ENCODE measurements at places on chromosomes 6 and 20.

DNA sequence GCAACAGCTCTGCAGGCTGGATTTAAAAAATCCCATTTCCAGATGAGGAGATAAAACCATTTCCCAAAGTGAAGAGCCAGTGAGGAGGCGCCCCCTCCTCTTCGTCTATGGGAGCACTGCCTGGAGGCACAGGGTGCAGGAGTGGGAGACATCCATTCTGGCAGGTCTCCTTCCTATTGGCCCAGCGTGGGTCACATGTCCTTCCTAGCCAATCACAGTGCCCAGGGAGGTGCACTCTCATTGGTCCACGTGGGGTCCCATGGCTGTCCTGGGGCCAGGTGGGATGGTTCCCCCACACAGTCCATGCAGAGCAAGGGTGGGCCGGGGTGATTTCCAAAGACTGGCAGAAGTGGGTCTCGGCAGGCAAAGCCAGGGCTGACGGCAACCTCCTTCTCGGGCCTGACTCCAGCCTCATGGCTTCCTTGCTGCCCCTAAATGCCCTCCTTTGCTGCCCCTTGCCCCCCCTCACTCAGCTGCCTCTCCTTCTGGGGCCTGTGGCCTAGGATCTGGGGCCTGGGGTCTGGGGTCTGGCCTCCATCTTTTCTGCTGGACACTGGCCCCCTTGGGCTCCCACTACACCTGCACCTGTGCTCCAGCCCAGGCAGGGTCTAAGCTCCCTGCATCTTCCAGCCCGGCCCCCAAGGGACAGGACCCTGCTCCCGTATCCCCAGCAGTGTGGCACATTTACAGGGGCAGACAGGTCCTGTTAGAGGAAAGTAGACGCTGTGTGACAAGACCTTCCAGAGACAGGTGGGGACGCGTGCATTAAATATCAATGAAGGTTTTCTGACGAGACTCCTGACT is 231.7 kb downstream of the TAF4 start:
- no peak for DNase-seq

DNA sequence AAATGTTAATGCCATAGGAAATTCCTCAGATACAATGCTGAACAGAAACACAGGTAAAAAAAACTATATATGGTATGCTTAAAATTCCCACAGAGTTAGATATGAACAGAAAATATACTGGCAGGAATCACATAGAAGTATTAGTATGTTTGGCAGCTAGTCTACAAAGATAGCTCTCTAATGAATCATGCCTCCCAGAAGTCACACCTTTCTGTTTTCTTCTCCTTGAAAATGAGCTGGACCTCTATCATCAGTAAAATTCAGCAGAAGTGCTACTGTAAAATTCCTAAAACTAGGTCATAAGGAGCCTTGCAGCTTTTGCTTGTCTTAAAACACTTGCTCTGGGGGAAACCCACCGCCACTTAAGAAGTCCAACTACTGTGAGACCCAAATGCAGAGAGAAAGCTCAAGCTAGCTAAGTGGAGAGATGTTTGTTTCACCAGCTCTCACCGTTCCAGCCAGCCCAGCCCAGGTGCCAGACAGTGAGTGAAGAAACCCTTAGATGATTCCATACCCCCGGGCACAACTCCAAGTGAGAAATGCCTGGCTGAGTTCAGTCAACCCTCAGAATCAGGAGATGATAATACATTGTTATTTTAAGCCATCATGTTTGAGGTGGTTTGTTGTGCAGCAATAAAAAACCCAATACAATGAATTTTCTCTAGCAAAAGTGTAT is 43.0 kb downstream of the TSPYL4 start:
- DNase-seq: peak; percentile 38

DNA sequence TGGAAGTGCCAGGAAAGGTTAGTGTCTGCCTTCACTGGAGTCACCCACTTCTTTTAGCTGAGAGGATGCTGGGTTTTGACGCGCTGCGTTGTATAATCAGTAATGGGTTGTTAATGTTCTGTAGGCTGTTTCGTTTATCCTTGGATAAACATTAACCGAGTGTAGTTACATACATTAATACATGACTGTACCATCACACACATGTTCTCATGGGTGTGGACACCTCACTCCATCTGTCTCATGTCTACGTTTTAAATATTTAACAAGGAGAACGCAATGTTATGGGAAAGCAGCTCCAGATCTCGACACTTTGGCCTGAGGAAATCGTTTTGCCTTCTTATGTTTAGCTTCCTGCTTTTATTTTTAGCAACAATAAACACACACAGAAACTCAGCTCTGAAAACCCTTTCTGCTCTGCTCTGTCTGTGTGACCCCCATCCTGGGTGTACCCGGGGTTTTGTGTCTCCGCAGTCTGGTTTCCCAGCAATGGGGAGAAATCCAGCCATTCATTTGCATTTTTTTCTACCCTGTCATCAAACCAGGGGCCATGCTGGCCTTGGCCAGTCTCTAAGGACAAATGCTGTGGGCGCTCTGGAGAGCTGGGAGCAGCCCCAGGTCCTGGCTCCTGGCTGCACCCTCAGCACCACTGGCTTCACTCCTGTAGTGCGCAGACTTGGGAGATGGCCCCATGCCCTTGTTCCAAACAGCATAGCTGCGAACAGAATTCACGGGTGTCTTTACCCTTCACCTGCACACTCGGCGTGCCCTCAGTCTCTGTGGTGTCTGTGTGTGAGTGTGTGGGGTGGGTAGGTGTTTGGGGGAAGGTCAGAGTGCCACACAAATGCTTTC is 110.8 kb downstream of the ERMARD start:
- DNase-seq: no peak

GRCh38 chr20:50635676-50636600 is 55.4 kb downstream of the RIPOR3 start:
- no peak for DNase-seq

DNA sequence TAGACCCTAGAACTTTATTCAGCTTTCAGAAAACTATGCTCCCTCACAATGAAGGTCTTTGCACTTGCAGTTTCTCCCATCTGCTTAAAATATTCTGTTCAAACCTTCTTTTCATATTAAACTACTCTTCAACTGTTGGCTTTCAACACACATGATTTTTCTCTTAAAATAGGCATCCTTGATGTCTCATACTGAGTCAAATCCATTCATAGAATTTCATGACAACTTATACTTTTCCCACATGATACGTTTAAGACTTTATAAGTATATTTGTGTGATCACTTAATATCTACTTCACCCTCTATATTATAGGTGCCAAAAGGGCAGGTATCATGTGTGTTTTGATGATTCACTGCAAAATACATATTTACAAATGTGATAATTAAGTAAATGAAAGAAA is 412.5 kb downstream of the MMUT start:
- no peak for DNase-seq

DNA sequence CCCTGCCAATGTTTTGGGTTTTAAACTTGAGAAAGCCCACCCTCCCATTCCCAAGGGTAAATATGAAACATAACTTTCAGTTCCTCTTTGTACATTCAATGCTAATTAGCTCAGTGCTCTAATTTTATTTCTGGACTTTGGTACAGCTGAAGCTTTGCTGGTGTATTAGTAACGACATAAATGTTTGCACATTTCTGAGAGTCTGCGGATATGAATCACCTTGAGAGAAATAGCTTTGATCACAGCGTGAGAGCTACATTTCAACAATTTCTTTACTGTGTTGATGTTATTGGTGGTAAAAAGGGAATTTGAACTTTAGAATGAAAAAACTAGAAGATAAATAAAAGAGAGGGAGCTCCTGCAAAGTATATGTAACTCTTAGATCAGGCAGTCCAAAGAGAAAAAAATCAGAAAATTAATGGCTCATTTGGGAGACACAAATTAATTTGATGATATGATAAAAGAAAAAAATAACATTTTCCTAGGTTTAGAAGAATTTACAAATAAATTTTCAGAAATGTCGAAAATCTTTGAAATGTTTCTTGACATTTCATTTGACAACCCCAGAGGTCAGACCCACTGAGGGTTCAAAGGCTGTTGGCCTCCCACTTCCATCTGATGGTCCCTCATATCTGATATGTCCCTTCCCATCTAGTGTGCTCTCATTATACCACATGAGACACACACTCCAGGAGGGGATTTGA is 38.5 kb upstream of the CAP2 start:
- peak; percentile 41 for DNase-seq

- no peak for DNase-seq
Observed at GRCh38 chr6:106084989-106085691, 996 bp upstream of the PRDM1 start.

DNA sequence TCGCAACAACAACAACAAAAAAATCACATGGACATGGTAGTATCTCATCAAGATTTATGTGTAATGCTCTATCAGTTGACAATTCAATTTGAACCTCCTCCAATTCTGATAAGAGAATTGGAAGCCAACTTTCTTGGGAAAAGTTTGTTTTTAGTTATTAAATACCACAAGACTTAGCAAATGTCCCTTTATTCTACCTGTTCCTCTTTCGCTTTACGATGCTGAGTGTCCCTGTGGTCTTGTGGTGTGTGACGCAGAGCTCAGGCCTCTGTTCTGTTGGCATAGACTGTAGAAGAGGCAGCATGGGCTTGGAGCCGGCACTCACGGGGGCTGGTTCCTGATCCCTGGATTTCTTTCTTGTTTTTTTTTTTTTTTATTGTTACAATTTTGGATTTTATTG is 76.7 kb downstream of the PSMB1 start:
- DNase-seq: no peak

Measured in epithelial cell of proximal tubule (primary cell).